Activated B cell treated with CpG ODN at 0.5 μM for 24 hours (primary cell): ENCODE measurements at places on chromosomes 5 and 9. TPM values are rescaled to one million over a fixed set of nuclear protein-coding genes. Genes with fewer than 3 reads are reported as not detected.

GRCh38 chr5:75614176-75614575 lies 2.9 kb downstream of the ANKDD1B start:
- no peak for DNase-seq

DNA sequence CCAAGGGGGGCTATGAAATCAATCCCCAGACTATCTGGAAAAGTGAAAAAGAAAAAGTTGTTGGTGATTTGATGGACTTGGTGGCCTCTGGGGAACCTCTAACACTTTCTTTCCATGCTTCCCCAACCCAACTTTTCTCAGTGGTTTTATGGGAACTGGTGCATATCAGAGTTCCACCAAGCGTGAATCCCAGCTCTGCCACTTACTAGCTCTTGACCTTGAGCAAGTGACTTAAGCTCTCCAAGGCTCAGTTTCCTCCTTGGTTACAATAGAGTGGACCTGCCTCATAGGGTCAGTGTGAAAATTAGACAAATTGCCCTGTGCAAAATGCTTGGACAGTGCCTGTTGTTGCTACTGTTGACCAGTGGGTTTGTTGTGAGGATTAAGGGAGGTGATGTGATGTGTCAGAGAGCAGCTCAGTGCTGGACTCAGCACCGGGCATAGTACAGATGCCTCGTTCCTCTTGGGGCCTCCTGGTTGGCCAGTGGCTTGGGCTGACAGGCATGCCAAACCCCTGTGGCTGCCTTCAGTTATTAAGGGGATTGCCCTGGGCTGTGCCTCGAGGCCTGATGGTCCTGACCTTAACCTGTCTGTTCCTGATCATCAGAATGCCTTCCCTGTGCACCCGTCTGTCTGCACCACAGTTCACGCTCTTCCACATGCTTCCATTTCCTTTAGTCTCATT lies 49.3 kb downstream of the COL15A1 start:
- DNase-seq, result no peak

- DNase-seq, result no peak
Measured at GRCh38 chr5:113296676-113297075, 138.1 kb downstream of the TSSK1B start.

Gene IL3
- total RNA-seq, result not detected in 2 replicates

- DNase-seq, result no peak
Measured at GRCh38 chr9:75418518-75418917, 330.2 kb downstream of the OSTF1 start.

Gene PCDHA1
- total RNA-seq, result not detected in 2 replicates

Gene TERT
- 0.22 and 0.35 TPM in 2 replicates for total RNA-seq

Gene OBP2A
- total RNA-seq, result not detected in 2 replicates

Gene BTNL9
- total RNA-seq, result 24.3 and 27.6 TPM in 2 replicates

DNA sequence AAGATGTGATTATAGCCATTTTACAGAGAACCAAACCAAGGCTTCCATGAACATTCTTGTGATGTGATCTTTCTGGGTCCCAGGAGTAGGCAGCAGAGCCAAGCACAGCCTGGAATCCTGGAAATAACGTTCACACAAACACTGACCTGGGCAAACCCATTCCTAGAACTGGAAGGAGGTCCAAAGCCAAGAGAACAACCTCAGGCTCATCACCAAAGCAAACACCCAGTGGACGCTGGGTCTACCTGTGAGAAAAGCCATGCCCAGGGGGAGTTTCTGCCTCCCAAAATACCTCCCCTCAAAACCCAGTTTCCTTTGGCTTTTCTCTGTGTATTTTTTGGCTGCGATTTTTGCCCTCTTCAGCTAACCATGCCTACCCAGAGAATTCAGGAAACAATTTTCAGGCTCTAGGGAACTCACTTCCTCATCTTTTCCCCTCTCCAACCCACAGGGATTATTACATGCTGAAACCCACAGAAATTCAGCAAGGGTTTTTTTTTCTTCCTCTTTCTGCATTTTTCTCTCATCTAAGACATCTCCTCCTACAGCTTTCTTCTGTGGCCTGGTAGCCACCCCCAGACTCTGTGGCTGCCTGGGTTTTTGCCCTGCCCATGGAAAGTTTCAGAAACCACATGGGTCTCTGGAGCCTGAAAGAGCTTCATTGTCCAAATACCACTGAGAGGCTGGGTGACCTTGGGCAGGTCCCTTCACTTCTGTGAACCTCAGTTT lies 75.0 kb downstream of the TNC start:
- DNase-seq, result no peak

DNA sequence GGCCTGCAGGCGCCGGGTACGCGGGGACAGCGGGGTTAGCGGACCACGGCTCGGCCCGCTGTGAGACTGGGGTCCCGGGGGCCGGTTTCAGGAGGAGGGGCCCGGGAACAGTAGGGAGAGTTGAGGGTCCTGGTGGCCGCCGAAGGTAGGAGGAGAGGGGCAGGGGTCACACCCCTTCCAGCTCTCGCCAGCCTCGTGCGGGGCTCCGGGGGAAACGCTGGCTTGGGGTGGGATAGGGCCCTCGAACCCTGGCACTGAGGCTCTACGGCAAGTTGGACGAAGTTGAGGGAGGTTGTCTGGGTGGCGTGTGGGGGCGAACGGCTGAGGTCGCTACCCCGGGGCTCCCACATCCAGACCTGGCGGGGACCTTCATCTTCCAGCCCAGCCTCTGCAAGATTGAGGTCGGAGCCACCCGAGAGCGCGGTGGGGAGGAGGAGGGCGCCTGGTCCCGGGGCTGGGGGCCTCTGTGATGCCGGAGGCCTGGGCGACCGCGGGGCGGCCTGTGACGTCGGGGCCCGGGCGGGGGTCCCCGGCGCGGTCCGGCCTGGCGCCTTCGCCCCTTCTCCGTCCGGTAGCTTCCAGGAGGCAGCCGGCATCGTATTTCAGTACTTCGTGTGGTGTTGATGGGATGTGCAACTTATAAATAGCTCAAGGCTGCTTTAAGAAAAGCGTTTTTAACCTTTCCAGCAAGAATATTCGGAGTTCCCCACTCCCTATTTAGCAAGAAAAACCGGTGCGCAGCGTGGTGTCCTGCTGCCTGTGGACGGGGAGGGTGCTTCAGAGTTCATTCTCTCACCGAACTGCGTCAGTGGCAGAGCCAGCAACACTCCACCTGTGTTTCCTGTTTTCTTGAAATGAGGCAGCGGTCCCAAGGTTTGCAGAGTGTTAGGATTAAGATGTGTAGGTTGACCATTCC lies 902 bp downstream of the HABP4 start:
- DNase-seq, result peak; percentile 31

Gene SCGB3A1
- total RNA-seq, result not detected in 2 replicates

DNA sequence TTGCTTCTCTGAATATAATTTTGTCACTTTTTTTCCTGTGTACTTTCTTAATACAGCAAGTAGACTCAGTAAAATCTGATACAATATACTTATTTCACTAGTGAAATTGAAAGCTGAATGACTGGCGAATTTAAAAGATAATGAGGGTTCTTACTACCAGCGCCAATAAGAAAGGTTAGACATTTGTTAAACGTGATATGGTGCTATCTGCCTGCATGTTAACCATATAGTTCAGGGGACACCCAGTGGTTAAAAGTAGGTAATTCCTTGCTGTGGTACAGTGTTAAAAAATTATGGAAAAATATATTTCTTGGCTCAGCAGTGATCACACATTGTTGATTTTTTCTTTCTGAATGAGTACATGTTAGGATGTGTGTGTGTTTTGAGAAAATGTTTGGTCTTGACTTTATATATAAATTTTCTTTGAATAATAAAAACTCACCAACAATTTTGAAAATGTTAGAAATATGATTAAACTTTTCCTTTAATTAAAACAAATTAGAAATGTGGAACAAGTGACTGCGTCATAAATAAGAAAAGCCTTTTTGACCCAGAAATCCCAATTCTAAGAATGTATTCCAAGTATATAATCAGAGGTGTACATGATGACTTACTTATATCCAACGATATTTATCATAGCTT lies 25.8 kb downstream of the CAST start:
- DNase-seq, result no peak

GRCh38 chr9:17936365-17936764 lies 357.5 kb downstream of the SH3GL2 start:
- DNase-seq, result no peak

- DNase-seq, result no peak
Measured at GRCh38 chr9:135589596-135590485, 28.3 kb downstream of the PAEP start.

- no peak for DNase-seq
Measured at GRCh38 chr9:2992427-2992826, 148.5 kb upstream of the PUM3 start.

DNA sequence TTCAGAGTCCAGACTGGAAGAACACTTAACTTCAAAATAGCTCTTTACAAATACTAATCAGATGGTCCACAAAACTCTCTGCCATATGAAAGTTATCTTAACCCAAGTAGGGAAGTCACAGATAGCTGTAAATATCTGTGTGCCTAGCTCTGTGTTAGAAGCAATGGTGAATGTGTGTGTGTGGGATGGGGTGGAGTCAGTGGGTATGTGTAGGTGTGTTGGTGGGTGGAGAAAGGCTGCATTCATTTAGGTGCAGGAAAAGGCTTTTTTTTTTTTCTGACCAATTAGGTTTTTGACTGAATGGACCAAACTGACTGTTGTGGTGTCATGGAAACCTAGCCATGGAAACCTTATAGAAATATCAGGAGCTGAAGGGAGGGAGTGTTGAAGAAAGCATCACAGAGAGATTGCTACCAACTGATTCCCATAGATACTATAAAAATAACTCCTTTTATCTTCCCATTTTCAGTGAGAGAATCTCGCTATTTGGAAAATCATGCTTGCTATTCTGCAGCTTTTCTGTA lies 156.2 kb upstream of the NR3C1 start:
- DNase-seq, result no peak

Gene IL5
- total RNA-seq, result not detected in 2 replicates

- no peak for DNase-seq
Measured at GRCh38 chr5:167798448-167798847, 493.0 kb upstream of the WWC1 start.

Gene ENTPD2
- total RNA-seq, result not detected in 2 replicates

- DNase-seq, result no peak
Measured at GRCh38 chr9:119501374-119501773, 132.1 kb upstream of the BRINP1 start.

Gene DRD1
- not detected in 2 replicates for total RNA-seq

DNA sequence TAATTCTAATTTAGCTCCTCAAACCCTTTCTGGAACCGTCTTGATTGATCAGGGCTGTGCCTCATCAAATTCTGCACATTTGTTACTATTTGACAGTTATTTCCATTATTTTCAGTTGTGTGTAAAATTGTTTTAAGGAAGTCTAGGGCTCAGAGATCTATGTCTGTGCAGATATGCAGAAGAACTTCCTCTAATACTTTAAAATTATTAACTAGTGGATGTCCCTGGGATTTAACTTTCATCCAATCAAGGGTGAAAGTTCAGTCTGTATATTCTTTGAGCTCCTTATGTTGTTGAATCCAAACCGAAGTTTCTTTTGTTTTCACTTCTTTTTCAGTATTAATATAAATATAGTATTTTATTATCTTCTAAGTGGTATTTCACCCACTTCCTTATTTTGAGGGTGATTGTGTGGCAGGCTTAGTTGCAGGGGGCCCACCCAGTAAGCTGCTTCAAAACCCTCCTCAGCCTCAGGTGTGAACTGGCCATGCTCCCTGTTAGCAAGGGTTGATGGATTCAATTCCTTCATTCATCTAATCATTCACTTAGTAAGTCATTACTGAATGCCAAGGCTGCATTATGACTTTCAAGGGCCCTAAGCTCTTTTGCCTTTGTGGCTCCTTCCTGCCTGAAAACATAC lies 2.1 kb upstream of the CAMLG start:
- no peak for DNase-seq

Gene PAX5
- 580 and 619 TPM in 2 replicates for total RNA-seq

DNA sequence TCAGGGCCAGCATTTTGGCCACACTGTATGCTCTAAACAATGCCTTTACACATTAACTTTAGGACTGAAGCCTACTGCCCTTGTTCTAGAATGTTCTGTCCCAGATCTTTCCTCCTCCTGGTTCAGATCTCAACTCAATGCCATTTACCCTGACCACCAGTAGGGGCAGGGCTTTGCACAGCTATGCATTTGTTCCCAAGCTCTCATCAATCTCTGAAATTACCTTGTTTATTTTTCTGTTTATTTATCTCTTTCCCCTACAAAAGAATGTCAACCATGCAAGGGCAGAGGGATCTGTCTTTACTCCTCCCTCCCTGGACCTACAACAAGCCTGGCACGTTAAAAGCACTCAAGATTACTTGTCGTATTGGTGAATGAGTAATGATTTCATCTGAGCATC lies 612.9 kb downstream of the BNC2 start:
- DNase-seq, result no peak

DNA sequence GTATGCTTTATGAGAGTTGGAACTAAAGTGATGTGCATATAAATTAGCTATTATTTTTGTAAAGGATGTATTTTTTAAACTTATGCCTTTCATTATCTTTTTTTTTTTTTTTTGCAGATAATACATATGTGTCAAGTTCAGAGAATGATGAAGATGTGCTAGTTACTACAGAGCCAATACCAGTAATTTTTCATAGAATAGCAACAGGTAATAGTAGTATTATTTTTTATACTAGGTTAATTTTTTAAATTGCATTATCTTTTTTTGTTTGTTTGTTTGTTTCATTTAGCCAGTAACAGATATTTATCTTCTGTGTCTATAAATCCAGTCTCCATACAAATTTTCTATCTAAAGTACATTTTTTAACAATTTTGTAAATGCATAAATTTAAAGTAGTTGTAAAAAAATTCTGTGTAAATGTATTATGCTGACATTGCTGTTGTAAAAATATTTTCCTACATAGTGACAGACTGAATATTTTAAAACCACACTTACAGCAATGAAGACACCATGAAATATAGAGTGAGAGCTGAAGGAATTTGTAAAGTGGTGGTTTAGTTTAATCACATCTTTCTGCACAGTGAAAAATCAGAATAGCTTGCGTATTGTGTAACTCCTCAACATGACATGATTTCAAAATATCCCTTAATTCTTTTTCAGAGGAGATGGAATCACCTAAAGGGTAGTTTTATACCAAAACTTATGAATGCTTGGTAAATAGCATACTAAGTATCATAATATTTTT lies 93.3 kb downstream of the PARP8 start:
- no peak for DNase-seq

Gene GDA
- total RNA-seq, result 0.18 TPM in 1 of 2 replicates, not detected in the other

Gene FBP1
- total RNA-seq, result 0.80 and 1.2 TPM in 2 replicates

DNA sequence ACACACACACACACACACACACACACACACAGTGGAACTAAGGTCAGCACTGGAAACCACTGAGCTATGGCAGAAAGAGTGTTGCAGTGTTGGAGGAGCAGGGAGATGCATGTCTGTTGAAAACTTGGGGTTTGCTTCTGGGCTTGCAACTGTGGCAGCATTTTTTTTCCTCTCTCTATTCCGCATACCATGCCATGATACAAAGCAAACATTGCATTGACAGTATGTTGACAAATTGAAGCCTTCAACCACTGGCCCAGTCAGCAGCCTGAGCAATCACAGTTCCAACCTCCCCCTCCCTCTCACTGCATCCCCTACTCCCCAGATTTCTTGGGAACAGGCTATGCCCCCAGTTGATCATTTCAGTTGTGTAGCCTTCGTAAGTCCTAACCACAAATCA lies 478.1 kb upstream of the WWC1 start:
- no peak for DNase-seq

GRCh38 chr9:22238809-22239684 lies 207.6 kb upstream of the DMRTA1 start:
- no peak for DNase-seq
